ENCODE measurements at places on chromosomes 5 and 9.
A peak's percentile ranks its signal among the peaks of the same experiment; 100 is the strongest.

DNA sequence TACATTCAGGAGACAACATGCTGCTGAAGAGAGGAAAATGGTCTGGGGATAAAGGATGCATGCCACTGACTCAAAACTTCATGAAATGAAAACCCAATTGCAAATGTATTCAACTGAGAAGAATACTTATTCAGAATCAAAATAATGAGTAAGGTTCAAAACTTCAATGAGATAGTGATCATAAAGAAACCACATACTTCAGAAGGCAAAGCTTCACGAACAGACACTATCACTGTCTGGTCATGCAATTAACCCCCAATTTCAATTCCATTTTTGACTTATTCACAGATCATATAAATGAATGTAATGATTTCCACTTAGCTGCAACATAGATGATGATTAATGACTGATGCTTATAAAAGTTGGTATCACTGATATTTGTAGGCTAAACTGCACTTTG, 33.0 kb upstream of the CTNNAL1 start:
- DNase-seq, result no peak

GRCh38 chr9:132742821-132743311, 72.6 kb downstream of the GTF3C4 start:
- DNase-seq, result no peak

GRCh38 chr5:132022737-132023136, 11.3 kb upstream of the ACSL6 start:
- DNase-seq, result no peak

DNA sequence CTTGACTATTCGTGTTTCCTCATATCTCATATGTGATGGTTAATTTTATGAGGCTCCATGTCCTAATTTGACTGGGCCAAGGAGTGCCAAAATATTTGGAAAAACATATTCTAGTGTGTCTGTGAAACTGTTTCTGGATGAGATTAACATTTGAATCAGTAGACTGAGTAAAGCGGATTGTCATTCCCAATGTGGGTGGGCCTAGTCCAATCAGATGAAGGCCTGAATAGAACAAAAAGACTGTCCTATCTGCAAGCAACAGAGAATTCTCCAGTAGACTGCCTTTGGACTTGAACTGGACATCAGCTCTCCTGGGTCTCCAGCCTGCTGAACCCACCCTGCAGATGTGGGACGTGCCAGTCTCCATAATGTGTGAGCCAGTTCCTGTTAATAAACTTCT, 13.5 kb upstream of the SLCO4C1 start:
- no peak for DNase-seq

GRCh38 chr5:172633403-172633970, 7.6 kb upstream of the NEURL1B start:
- no peak for DNase-seq

DNA sequence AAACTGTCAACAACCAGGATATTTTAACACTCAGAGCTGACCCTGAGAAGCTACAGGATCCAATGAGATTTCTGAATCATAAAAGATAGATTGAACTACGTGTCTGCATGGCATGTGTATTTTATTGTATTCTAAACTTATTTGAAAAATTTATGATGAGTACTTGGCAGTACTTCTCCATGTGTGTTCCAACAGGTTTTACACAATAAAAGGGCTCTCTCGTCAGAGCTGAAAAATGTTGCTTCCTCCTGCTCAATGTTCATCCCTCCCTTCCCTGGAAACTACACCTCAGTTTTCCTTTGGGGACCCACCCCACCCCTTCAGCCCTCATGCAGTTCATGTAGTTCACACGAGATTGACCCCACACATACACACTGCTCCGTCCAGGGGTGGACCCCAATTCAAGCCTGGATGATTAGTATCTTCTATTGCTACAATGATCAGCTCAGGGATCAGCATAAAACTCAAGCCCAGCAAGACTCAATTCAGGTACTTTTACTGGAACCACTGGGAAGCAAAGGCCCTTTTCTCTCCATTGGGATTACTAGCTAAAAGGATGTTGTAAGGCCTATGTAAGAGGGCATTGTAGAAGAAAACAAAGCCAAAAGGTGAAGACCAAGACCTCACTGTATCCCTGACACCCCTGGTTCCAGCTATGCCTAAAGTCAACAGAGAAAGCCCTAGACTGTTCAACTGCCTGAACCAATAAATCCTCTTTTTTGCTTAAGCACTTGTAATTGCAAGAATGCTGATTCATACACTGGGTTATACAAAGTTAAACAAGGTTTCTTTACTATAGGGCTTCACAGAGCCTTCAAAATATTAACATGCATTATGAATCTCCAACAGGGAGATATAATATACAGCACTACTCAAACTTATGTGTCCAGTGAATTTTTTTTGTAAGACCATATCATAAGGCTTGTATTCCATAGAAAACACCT, 112.6 kb downstream of the SAXO1 start:
- no peak for DNase-seq

- peak; percentile 2 for DNase-seq
Observed at GRCh38 chr5:141564216-141564692, 54.5 kb downstream of the DIAPH1 start.

DNA sequence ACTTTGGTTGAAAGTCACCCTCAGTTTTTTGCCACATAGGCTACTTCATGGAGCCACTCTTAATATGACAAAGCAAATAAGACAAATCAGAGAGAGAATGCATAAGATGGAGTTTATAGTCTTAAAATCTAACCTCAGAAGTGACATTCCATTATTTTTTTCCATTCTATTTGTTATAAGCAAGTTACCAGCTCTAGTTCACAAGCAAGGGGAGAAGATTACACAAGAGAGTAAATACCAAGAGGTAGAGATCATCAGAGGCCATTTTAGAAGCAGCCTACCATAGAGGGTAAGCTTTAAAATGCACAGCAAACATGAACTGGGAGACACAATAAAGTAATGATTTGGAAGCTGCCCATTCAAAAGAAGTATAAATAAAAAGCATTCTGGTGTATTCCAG, 651.3 kb upstream of the MEF2C start:
- DNase-seq, result no peak

DNA sequence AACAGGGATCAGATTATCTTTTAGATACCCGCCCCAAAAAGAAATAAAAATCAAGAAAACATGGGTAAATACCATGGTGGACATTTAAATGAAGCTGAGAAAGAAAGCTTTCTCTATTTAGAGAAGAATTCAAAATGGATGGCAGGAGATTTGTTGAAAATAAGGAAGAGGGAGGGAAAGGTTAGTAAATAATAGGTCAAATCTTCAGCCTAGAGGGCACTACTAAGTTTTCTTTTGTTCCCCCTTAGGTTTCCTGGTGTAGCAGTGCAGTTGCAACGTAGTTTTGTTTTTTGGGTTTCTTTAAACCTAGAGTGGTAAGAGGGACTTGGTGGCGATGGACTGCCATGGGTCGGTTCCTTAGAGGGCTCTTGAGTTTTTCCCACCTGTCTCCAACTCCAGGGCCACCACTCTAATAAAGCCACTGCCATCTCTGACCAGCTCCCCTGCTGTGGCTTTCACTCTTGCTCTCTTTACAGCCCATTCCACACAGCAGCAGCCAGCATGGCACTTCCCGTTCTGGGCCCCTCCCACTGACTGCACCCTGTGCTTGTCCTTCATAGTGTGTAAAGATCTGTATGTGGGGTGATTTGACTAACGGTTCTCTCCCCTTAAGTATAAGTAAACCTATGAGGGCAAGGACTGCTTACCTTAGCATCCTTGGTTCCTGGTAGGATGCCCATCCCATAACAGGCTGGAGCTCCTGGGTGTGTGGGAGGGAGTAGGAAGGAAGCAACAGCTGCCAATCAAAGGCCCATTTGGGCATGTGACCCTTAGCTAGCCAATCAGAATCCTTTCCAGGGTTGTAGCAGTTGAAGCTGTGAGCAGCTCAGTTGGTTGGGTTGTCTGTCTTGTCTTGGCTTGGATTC, 118.3 kb downstream of the SLC1A3 start:
- DNase-seq, result peak; percentile 4

GRCh38 chr5:38710627-38711026, 135.2 kb upstream of the OSMR start:
- no peak for DNase-seq

DNA sequence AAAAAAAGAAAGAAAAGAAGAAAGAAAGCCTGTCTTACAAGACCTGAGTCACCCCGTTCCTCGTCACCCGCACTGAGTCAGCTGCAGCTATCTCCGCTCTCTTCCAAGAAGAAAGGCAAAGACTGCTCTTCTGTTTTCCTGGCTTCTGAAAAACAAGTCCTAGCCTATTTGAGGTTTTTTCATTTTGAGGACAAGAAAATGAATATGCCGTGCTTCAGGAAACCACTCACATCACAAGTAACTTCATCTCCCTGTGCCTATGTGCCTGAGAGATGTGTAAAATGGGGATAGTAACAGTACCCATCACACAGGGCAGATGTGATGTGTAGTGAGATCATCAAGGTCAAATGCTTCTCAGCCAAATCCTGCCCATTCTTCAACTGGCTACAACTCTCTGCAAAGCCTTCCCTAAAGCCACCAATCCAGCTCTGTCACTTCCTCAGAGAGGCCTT, 78.4 kb downstream of the GLDC start:
- DNase-seq, result no peak

- no peak for DNase-seq
Observed at GRCh38 chr5:139701056-139701741, 53.0 kb downstream of the CXXC5 start.

DNA sequence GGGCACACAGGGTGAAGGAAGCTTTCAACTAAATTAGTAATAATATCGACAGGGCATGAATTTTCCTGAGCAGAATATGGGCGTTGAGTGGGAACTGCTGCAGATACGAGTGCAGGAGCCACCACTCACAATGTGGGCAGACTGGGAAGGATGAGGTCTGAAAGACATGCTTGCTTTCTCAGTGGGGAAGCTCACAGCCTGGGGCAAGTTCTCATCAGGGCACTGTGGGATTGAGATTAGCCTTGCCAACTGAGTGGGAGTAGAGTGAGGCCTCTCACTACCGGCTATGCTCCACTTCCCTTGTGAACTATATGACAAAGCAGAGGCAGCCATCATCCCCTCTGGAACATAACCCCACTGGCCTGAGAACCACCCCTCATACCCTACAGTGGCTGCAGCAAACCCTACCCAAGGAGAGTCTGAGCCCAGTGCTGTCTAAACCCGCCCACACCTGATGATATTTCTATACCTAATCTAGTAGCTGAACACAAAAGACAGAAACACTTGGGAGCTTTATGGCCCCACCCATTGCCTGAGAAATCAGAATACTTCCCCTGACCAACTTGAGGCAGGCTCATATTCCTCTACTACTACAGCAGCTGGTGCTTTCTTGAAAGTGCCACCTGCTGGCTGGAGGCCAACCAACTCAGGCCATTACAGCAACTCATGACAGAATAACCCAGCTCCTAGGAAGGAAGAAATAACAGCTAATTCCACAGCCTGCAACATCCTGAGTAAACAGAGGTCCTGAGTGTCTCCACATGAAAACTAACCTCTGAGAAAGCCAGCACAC, 173.7 kb upstream of the SPEF2 start:
- no peak for DNase-seq

DNA sequence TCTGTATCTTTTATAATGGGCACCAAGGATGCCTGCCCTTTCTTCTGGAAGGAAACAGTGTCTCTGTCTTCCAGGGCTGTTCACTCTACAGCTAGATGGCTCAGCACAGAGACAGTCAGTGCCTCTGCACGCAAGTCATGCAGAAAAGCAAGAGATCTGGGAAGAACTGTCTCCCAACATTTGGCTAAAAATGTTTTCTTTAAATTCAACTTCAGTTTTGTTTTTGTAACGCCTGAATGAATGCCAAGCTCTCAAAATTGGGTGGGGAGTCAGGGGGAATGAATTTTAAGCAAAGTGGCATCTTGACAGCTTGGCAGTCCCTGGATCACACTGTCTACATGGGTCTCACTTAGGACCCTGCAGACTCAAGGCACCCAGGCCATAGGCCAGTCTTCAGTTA, 12.6 kb downstream of the OLFML2A start:
- no peak for DNase-seq

DNA sequence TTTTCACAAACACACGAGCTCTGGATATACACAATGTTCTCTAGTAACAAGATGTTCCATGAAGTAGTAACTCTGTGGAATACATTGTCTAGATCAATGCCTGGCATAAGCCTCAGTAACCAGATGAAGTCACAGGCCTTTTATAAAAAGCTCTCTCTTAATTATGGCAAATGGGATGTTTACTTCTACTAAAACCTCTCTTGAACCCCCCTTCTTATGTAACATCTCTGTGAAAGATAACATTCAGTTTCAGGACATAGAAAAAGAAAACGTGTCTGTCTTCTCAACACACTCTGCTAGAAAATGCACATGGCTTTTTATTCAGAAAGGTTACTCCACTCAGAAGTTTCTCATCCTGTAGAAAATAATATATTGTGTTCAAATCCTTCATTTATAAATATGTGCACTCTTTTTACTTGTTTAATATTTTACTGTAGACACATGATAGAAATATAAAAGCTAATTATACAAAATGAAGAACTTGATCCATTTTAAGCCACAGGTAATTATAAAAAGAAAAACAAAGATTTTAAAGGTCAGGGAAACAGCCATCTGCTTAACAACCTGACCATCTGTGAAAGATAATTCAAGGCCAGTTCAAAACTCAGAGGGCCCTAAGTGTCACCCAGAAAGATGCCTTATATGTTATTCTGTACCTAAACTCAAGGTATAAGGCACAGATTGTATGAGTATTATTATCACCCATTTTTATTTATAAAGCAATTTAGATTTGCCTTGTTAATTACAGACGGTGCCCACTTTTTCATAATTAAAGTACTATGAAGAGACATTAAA, 812.0 kb downstream of the CDH18 start:
- no peak for DNase-seq

Measured in activated naive CD4-positive, alpha-beta T cell (primary cell).